ENCODE measurements at places on chromosomes 13 and 19.
A peak's percentile ranks its signal among the peaks of the same experiment; 100 is the strongest.

GRCh38 chr19:7973883-7974282 is 30.4 kb upstream of the TIMM44 start:
- DNase-seq, result no peak

DNA sequence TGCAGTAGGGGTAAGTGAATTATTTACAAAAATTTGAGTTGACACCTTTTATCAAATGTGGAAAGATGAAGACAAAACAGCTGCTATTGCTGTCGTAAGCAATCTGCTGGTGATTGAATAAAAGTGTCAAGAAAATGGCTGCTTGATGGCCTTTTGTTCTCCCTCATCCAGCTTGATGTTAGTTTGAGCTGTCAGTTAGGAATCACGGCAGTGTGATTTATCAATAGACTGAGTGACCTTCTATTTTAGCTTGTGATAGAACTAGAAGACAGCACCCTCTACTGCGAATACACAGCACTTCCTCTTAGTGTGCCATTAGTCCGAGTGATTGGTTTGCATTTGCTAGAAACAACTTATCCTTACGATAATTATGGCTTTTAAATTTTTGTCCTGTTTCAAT is 76.3 kb downstream of the MZT1 start:
- peak; percentile 31 for DNase-seq

- DNase-seq, result no peak
Observed at GRCh38 chr13:80680786-80681366, 339.9 kb upstream of the SPRY2 start.

- DNase-seq, result no peak
Observed at GRCh38 chr13:51599444-51600176, 15.3 kb downstream of the WDFY2 start.

DNA sequence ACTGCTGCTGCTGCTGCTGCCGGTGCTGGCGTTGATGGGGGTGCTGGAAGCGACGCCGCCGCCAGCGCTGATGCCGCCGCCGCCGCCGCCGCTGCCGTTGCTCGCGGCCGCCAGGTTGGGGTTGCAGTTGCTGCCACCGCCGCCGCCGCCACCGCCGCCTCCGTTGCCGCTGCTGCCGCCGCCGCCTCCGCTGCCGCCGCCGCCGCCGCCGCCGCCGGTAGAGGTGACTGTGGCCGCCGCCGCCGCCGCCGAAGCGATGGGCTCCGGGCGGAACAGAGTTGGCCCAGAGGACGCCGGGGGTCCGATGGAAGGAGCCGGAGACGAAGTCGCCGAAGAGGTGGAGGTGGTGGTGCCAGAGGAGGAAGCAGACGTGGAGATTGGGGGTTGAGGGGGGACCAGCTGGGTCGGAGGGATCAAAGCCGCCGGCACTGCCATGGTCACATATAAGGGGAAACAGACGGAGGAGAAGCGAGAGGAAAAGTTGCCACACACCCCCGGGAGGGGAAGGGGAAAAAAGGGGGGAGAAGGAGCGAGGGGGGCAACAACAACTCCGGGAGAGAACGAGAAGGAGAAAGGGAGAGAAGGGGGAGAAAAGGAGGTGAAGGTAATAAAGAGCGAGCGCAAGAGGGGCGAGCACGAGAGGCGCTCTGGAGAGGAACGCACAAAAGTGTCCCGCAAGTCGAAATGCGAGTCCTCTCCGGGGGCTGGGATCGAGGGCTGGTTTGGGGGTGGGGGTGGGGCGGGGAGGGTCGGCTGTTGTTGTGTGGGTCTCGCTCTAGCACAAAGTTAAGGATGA is 471 bp downstream of the DACH1 start:
- DNase-seq, result peak; percentile 51

DNA sequence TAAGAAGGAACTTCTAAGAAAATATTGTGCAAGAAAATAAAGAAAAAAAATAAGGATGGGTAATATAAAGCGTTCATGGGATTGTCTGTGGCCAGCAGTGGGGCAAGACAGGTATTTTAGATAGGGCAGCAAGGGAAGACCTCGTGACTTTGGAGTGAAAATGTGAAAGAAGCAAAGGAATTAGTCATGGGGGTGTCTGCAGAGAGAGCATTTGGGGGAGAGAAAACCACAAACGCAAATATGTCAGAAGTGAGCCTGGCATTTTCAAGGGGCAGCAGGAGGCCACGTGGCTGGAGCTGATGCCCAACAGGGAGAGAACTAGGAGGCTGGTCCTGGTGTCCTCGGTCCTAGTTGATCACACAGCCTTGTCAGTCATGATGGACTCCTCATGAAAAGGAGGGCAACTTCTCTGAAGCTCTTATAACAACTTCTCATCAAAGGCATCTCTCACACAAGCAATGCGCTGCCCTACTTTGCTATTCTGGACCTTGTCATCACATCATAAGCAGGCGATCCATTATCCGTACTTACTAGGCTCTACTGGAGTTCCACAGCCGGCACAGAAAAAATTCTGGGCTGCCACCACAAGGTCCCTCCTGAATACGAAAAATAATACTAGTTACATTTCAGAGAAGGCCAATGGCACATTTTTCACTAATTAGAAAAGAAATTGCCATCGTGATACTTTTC is 31.0 kb downstream of the RUBCNL start:
- DNase-seq, result no peak

DNA sequence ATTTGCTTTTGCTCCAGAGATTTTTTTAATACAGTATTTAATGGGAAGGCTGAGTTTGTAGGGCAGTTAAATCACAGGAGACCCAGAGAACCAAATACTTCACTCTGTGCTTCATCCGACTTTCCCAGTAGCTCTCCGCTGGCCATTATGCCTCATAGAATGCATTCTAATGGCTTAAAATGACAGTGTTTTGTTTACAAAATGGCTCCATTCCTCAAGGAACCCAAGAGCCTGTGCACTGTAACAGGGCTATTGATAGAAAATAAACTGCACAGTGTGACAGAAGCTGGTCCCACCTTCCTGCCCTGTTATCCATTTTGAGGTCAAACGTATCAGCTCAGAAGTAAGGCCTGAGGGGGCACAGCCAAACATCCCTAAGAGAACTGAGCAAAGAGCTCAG is 136.5 kb downstream of the RAP2A start:
- DNase-seq, result no peak

DNA sequence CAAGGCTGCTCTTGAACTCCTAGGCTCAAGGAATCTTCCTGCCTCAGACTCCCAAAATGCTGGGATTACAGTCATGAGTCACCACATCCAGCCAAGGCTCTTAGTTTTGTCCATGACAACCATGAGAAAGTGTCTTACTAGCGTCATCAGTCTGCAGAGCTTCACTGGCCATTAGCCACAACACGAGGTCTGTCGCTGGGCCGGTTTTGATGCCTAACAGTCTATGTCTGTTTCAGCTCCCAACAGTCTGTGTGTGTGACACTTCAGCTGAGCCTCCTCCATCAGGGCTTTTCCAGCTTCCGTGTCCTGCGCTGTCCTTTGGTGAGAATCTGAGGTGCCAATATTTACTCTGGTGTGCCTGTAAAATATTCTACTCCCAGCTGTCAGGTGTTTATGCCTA is 47.6 kb downstream of the CEP89 start:
- DNase-seq, result no peak

DNA sequence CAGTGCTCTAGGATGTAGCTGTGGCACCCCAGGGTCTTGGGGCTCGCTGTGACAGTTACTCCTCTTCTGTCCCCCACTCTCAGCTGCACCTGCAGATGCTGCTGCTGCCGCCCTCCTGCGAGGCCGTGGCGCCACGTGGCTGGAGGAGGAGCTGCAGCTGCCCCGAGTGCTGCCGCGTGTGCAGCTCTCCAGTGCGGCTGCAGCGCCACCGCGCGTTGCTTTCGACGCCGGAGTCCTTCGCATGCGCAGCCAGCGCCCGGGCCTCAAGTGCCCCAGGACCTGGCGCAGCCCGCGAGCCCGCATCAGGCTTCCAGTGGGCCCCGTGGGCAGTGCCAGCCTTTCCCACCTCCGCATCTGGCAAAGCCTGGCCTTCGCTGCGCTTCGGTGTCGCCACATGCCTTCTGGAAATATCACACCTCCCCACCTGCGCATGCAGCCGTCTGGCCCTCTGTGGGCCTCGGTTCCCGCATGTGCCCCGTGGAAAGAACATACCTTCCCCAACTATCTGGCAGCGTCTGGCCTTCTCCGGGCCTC is 692 bp upstream of the ZNF580 start:
- DNase-seq, result no peak

GRCh38 chr19:16590876-16591802 is 18.9 kb upstream of the SLC35E1 start:
- DNase-seq, result no peak

DNA sequence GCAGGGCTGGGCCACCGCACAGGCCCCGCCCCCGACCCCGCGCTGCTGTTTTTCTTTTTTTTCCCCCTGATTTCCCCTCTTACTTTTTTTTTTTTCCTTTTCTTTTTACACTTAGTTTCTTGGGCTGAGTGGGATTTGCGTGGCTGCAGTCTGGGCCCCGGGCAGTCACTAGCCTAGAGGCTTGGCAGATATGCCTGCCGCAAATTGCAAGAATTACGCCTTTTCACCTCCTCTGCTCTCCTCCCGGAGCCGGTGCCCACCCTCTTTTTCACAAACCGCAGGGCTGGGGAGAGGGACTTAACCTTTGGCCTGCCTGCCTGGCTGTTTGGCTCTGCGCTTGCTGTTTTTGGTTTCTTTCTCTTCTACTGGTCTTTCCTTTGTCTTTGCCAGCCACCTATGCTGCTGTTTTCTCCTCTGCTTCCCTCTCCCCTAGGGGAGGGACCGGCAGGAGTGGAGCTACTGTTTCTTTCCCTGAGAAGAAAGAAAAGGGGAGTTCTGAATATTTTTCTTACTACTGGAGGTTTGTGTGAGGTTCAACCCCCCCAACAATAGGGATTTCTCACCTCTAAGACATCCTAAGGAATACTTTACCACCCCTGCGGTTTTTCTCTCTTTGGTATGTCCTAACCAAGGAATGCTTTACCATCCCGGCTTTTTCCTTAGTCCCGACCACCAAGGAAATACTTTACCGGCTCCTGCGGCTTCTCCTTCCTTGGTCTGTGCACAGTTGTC is 11.0 kb downstream of the ZNF552 start:
- DNase-seq, result no peak

All from HAP-1 (cell line).